ENCODE measurements at places on chromosomes 6 and 20. TPM values are rescaled to one million over a fixed set of nuclear protein-coding genes. Genes with fewer than 3 reads are reported as not detected.

The TULP4 gene
- total RNA-seq = 107 TPM

The SIRPD gene
- not detected for total RNA-seq

The RSPH9 gene
- 1.0 TPM for total RNA-seq

The STMND1 gene
- not detected for total RNA-seq

The AIF1 gene
- total RNA-seq = not detected

The LZTS3 gene
- total RNA-seq = 4.9 TPM

The SOX18 gene
- total RNA-seq = not detected

The NKAIN4 gene
- total RNA-seq = 0.18 TPM

The HLA-DPA1 gene
- 2.8 TPM for total RNA-seq

The ZC3H12D gene
- not detected for total RNA-seq

The SLC24A3 gene
- 1.6 TPM for total RNA-seq

The TCP11 gene
- not detected for total RNA-seq

The ANKEF1 gene
- total RNA-seq = 1.4 TPM

The GID8 gene
- 29.7 TPM for total RNA-seq

The UBE2J1 gene
- total RNA-seq = 26.3 TPM

The E2F1 gene
- 1.5 TPM for total RNA-seq

The PPARD gene
- total RNA-seq = 8.7 TPM

The CRNKL1 gene
- 27.2 TPM for total RNA-seq

Data from smooth muscle cell of bladder (primary cell).